ENCODE measurements at places on chromosomes 1 and 21. TPM values are rescaled to one million over a fixed set of nuclear protein-coding genes. Genes with fewer than 3 reads are reported as not detected.

The ZSWIM5 gene
- 1.7 TPM for total RNA-seq

The KCNA10 gene
- total RNA-seq, result not detected

The TTC39A gene
- total RNA-seq, result not detected

The CLEC20A gene
- total RNA-seq, result 4.7 TPM

The INAVA gene
- total RNA-seq, result 0.34 TPM

The PRKAA2 gene
- not detected for total RNA-seq

The RGSL1 gene
- not detected for total RNA-seq

The LIPI gene
- total RNA-seq, result not detected

DNA sequence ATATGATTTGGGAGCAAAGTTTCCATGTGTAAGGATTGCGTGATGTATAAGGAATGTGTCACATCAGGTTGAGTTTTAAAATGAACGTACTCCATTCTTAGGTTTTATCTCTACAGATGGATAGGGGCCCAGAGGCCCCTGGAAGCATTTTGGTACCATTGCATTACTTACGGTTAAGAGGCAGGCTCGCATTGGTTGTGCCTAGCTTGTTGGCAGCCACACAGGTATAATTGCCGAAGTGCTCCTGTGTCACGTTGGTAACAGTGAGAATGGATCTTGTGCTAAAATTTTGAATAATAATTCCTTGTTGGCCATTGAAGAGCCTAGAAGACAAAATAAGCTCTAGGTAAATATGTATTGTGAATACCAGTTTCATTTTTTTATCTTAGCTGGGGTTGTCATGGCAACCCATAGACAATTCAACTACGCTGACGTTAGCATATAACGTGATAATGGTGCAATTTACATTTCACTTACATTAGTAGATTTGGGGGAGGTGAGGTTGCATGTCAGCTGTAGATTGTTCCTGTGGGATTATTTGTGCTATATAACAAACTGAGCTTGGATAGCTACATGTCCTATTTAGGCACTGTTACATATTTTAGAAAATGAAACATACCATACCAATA, 511.9 kb upstream of the ZRANB2 start:
- H3K27ac ChIP-seq, result no peak overlapping the region
- H3K27me3 ChIP-seq, result no peaks in the 10 kb centered on the region
- H3K4me3 ChIP-seq, result no peak overlapping the region
- H3K36me3 ChIP-seq, result no peaks in the 10 kb centered on the region
- no peak for DNase-seq
- H3K4me1 ChIP-seq, result no peaks in the 10 kb centered on the region

- no peaks in the 10 kb centered on the region for H3K36me3 ChIP-seq
- DNase-seq, result no peak
- H3K4me3 ChIP-seq, result no peak overlapping the region
- H3K27me3 ChIP-seq, result no peaks in the 10 kb centered on the region
- peaks cover 3% of the 10 kb centered on the region for H3K4me1 ChIP-seq
Measured at GRCh38 chr1:32693455-32694174, 9.0 kb downstream of the SYNC start.

GRCh38 chr1:108121358-108122143, 78.6 kb downstream of the SLC25A24 start:
- DNase-seq, result no peak
- H3K4me1 ChIP-seq, result peaks cover 12% of the 10 kb centered on the region
- no peaks in the 10 kb centered on the region for H3K27me3 ChIP-seq
- no peak overlapping the region for H3K4me3 ChIP-seq
- H3K36me3 ChIP-seq, result no peaks in the 10 kb centered on the region

DNA sequence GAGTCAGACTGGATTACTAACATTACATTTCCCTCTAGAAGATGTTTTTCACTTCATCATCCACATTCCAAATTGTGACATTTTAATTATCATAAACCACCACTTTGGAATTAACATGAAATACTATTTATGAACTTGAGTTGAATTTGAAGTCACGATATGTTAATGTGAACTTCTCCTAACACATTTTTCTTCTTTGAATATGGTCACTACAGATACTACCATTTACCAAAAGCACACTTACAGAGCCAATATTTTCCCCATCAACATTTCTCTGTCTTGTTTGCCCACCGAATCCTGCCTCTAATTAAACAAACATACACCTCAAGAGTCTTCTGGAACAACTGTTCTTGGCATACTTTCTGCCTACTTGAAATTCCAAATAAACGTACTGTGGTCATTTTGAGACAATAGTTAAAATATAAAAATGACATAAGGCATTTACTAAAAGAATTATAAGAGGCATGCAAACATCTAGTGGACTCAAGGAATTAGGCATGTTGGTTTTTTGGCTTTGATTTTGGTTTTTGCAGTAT, 177.4 kb downstream of the AKT3 start:
- H3K4me3 ChIP-seq, result no peak overlapping the region
- no peaks in the 10 kb centered on the region for H3K36me3 ChIP-seq
- H3K27me3 ChIP-seq, result no peaks in the 10 kb centered on the region
- DNase-seq, result no peak
- H3K4me1 ChIP-seq, result no peaks in the 10 kb centered on the region
- no peak overlapping the region for H3K27ac ChIP-seq

DNA sequence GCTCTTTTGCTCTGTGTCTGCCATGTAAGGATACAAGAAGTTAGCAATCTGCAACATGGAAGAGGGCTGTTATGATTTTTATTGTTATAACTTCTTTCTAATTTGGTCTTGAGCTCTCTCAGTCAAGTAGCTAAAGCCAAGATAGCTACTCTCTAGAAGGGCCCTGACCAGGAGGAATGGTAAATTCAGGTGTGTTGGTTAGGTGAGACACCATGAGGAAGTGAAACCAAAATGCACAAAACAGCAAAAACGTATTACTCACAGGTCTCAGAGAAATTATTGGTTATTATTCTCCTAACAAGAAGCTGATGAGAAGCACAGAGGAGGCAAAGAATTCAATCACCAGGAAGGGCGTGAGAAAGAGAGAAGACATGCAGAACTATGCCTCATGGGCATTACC, 51.8 kb upstream of the INSL5 start:
- H3K4me3 ChIP-seq, result no peak overlapping the region
- H3K36me3 ChIP-seq, result no peaks in the 10 kb centered on the region
- H3K27ac ChIP-seq, result no peak overlapping the region
- no peaks in the 10 kb centered on the region for H3K4me1 ChIP-seq
- no peak for DNase-seq
- H3K27me3 ChIP-seq, result no peaks in the 10 kb centered on the region

GRCh38 chr1:234899041-234899729, 229.5 kb downstream of the TOMM20 start:
- H3K4me1 ChIP-seq, result no peaks in the 10 kb centered on the region
- no peaks in the 10 kb centered on the region for H3K27me3 ChIP-seq
- no peak for DNase-seq
- no peaks in the 10 kb centered on the region for H3K36me3 ChIP-seq
- H3K27ac ChIP-seq, result no peak overlapping the region

DNA sequence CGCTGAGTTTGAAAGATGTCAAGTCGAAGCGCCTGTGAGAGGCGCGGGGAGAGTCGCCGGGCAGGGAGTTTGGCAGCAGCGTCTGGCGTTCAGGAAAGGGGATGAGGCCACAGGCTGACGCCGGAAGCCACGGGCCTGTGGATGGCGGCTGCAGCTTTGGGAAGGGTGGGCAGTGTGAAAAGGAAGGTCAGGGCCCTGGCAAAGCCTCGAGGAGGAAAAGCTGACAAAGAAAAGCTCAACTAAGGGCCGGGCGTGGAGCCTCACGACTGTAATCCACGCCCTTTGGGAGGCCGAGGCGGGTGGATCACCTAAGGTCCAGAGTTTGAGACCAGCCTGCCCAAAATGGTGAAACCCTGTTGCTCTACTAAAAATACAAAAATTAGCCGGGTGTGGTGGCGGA, 25.2 kb upstream of the COX20 start:
- H3K27me3 ChIP-seq, result no peaks in the 10 kb centered on the region
- no peak for DNase-seq

DNA sequence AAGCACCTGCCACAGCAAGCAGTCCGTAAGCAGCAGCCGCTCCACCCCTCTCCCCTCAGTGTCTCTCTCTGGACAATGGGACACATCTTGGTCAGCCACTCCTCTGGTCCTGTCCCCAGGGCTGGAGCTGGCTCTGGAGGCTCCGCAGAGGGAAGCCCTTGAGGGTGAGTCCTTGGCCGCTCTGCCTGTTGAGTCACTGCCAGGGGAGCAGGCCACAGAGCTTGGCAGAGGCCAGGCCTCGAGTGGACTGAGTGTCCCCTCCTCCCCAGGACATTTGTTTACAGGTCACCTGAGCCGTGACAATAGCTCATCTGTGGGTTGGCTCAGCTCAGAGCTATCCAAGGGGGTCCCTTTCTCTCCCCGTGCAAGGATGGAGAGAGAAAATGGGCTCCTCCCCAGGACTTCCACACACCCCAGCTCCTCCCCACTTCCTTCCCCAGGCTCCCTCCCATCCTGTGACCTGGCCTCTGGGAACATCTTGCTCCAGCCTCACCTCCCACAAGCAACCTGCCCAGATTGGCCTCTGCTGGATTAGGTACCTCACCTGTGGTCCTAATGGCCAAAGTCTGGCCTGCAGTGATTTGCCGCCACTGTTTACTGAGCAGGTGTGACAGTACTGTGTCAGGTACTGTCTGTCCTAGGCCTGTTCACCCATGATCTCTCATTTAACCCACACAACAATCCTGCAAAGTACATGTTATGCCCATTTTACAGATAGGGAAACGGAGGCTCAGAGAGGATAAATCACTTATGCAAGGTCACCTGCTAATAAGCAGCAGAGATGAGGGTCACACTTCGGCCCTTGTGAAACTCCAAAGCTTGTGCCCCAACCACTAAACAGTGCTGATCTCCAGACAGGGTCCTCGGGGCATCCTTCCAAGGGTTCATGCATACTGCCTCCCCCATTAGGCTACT, 4.8 kb downstream of the FAM131C start:
- no peak for DNase-seq
- peaks cover 13% of the 10 kb centered on the region for H3K27me3 ChIP-seq
- no peaks in the 10 kb centered on the region for H3K36me3 ChIP-seq

GRCh38 chr1:243938208-243938607, 88.2 kb upstream of the AKT3 start:
- H3K27ac ChIP-seq, result no peak overlapping the region
- DNase-seq, result no peak
- peaks cover 3% of the 10 kb centered on the region for H3K27me3 ChIP-seq
- no peaks in the 10 kb centered on the region for H3K36me3 ChIP-seq
- H3K4me3 ChIP-seq, result no peak overlapping the region
- H3K4me1 ChIP-seq, result no peaks in the 10 kb centered on the region

- H3K36me3 ChIP-seq, result no peaks in the 10 kb centered on the region
- no peaks in the 10 kb centered on the region for H3K27me3 ChIP-seq
- DNase-seq, result no peak
- H3K27ac ChIP-seq, result no peak overlapping the region
- H3K4me3 ChIP-seq, result no peak overlapping the region
Measured at GRCh38 chr1:56898879-56899278, 44.3 kb downstream of the C8A start.

- H3K4me1 ChIP-seq, result no peaks in the 10 kb centered on the region
- DNase-seq, result no peak
- H3K27me3 ChIP-seq, result no peaks in the 10 kb centered on the region
- no peak overlapping the region for H3K27ac ChIP-seq
- H3K4me3 ChIP-seq, result no peak overlapping the region
Measured at GRCh38 chr1:17976854-17977253, 130.7 kb upstream of the IGSF21 start.

GRCh38 chr1:39850606-39851216, 32.6 kb downstream of the TRIT1 start:
- no peaks in the 10 kb centered on the region for H3K36me3 ChIP-seq
- no peak overlapping the region for H3K4me3 ChIP-seq
- no peaks in the 10 kb centered on the region for H3K27me3 ChIP-seq
- peaks cover 6% of the 10 kb centered on the region for H3K4me1 ChIP-seq

- no peaks in the 10 kb centered on the region for H3K4me1 ChIP-seq
- no peaks in the 10 kb centered on the region for H3K36me3 ChIP-seq
- H3K4me3 ChIP-seq, result no peak overlapping the region
- no peak for DNase-seq
- H3K27ac ChIP-seq, result no peak overlapping the region
- no peaks in the 10 kb centered on the region for H3K27me3 ChIP-seq
Measured at GRCh38 chr1:67747671-67748546, 62.9 kb downstream of the GADD45A start.

- H3K27ac ChIP-seq, result no peak overlapping the region
- H3K4me1 ChIP-seq, result no peaks in the 10 kb centered on the region
- DNase-seq, result no peak
Measured at GRCh38 chr1:76503100-76503499, 364.2 kb upstream of the ST6GALNAC5 start.

GRCh38 chr1:186569856-186570255, 108.9 kb upstream of the PDC start:
- no peaks in the 10 kb centered on the region for H3K4me1 ChIP-seq
- no peaks in the 10 kb centered on the region for H3K27me3 ChIP-seq
- H3K27ac ChIP-seq, result no peak overlapping the region
- no peaks in the 10 kb centered on the region for H3K36me3 ChIP-seq

DNA sequence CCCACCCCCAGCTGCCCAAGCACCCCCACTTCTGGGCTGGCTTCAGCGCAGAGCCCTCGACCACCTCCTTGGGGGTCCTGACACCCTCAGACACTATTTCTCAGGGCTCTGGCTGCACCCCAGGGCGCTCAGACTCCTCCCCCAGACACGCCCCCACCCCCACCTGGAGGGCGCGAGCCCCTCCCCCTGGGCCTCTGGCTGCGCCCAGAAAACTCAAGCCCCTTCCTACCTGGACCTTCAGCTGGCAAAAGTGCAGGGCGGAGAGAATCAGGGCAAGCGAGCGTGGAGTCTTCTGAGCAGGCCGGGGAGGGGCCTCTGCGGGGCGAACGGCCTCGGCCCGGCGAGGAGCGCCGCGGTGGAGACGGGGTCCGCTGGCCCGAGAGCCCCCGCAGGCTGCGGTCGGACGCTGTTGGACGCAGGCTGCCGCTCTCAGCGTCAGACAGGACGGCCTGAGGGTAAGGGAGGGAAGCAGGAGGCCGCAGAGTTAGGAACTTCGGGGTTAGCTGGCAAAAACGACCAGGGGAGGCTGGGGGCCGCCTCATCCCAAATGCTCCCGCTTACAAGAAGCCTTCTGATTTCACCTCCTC, 17.4 kb upstream of the NBPF1 start:
- H3K4me3 ChIP-seq, result no peak overlapping the region
- H3K27me3 ChIP-seq, result no peaks in the 10 kb centered on the region
- no peak for DNase-seq
- H3K27ac ChIP-seq, result no peak overlapping the region
- H3K36me3 ChIP-seq, result peaks cover 1% of the 10 kb centered on the region
- no peaks in the 10 kb centered on the region for H3K4me1 ChIP-seq

DNA sequence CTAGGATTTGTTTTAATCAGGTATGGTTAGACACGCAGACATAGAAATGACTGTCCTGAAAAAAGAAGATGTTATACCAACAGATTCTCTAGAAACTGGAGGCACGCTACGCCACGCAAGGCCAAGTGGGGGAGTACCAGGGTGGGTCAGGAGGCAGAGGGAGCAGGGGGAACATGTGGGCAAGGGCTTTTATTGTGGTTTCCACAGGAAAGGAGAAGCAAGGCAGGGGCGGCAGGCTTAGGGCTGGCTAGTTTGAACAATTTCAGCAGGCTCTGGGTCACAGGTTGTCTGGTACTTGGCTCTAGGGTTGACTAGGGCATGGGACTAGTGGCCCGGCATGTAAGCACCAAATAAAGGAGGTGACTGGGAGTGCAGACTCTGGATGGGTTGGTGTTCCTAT, 7.2 kb downstream of the MTARC2 start:
- H3K4me3 ChIP-seq, result no peak overlapping the region
- no peaks in the 10 kb centered on the region for H3K27me3 ChIP-seq
- no peaks in the 10 kb centered on the region for H3K36me3 ChIP-seq
- DNase-seq, result no peak
- peaks cover 2% of the 10 kb centered on the region for H3K4me1 ChIP-seq
